ENCODE measurements at places on chromosomes 7 and 10.

GRCh38 chr10:72056932-72057751, 31.2 kb downstream of the SPOCK2 start:
- no peak for DNase-seq

- peak; percentile 1 for DNase-seq
Measured at GRCh38 chr10:57338823-57339558, 928.7 kb downstream of the IPMK start.

DNA sequence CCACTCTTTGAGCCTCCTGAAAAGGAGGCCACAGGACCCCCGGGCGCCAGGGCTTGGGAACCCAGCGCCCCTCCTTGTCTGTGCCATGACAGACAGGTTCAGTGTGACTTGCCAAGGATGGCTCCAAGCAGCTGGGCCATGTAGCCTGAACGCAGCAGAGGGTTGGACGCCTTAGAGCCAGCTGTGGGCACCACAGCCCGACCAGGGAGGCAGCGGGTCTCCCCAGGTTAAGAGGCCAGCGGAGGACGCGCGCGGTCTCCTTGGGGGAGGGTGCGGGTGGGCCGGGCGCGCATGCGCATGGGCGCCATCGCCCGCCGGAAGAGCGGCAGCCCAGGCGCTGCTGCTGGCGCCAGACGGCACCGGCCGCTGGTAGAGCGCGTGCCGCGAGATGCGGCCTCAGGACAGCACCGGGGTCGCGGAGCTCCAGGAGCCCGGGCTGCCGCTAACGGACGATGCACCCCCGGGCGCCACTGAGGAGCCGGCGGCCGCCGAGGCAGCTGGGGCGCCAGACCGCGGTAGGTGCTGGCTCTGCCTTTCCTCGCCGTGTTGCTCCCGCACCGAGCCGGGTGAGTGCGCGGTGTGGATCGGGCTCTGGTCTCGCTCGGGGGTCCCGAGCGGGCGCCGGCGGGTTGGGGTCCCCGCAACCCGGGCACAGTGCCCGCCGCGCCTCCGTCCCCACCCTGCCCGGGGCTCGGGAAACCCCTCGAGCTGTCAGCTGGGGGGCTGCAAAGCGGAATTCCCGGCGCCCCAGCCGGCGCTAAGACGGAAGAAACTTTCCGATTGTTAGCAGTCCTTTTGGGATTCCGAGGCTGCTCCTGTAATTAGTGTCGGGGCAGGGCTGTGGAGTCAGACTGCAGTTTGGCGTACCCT, at the start of gene SLC35G1:
Gene SLC35G1 (plus strand): TSS at position 333 of the 870 bp plus-strand sequence. CDS start 56 bp downstream, at position 389.
- DNase-seq, result no peak

DNA sequence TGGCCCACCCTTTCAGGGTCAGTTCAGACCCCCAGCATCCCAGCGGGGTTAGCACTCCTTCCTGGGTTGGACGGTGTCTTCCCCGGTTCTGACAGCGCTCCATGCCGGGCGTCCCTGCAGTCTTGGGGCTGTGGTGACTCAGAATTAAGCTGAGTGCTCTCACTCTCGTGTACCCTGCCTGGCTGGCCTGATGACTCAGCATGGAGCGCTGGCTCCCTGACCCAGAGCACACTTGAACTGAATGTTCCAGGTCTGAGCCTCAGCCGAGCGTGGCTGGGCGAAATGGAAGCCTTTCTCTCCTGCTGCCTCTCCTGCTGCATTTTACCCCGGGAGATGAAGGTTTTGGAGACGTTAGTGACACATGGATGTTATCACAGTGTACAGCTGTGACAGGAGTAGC, 7.1 kb downstream of the BAG3 start:
- peak; percentile 72 for DNase-seq

GRCh38 chr7:19752020-19752419, 21.4 kb downstream of the TMEM196 start:
- DNase-seq, result no peak

DNA sequence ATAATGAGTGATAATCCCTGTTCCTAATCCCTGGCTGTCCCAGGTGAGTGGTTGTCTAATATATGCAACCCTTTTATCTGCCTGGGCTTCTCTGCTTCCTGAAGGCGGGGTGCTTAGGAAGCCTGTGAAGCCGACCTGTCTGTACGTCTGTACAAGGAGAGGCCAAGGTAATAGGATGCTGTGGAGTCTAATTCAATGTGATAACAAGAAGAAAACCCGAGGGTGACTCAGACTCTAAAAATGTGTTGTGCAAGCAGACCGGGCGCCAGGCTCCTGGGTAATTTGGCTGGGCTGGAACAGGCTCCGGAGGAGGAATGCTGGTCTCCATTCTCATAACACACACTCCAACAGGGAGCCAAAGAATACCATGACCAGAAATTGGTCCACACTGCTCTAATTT, 43.6 kb downstream of the THNSL1 start:
- peak; percentile 51 for DNase-seq

DNA sequence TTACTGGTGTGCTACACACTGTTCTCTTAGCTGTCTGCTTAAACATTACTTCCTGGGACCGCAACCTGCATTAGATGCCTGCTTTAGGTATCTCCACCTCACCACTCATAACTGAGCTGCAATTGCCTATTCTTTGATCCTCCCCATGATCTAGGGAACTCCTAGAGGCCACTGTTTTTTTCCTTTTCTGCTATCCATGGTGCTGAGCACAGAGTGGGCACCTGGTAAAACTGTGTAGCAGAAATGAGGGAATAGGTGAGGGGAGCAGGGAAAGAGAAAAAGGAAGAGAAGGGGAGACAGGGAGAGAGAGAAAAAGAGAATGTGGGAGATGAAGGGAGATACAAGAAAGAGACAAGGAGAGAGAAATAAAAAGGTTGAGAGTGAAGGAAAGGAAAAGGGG, 434.9 kb downstream of the ADRA2A start:
- no peak for DNase-seq

DNA sequence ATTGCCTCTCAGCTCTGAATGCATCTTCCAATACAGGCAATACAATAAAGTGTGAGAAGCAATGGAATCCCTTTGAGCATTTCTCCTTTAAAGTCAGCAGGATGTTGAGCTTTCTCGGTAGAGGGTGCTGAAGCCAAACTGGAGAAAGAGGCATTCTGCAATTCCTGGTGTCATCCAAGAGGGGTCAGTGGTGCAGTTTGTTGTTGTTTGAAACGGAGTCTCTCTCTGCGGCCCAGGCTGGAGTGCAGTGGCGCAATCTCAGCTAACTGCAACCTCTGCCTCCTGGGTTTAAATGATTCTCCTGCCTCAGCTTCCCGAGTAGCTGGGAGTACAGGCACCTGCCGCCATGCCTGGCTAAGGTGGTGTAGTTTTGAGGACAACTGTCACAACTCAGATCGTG, 486.5 kb downstream of the CALN1 start:
- DNase-seq, result no peak

GRCh38 chr7:23544913-23545354, 13.2 kb upstream of the TRA2A start:
- no peak for DNase-seq

DNA sequence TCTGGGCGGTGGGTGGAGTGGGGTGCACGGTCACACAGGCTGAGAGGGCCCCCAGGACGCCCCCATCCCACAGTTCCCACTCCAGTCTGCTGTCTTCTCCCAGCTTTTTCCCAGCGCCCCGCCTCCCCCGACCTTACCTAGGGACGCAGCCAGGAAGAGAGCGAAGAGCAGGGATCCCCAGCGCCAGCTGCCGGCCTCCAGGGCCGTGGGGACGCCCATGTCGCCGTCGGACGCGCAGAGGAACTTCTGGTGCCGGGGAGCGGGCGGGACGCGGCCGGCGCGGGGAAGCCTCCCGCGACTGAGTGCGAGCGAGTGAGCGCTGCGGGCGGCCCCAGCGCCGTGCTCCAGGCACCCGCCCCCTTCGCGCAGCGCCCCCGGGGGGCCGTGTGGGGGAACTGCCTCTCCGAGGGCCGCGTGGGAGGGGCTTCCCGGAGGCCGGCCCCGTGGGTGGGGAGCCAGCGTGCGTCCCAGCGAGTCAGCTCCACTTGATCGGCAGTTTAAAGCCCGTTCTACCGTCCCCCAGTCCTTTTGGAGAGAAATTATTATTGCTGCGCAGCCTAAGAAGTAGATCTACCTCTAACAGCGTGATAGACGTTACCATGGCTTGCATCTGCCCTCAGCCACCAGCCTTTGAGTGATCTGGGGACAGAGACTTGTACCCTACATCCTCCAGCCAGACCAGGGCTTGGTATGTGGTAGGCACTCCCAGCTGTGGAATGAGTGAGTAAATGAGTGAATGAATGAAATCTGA, at the start of gene VSIR:
Gene VSIR (minus strand): TSS at position 300 of the 751 bp plus-strand sequence. CDS start 81 bp downstream, at position 219.
- DNase-seq, result no peak

- DNase-seq, result no peak
Measured at GRCh38 chr7:140229591-140230515, 53.1 kb upstream of the KDM7A start.
